ENCODE measurements at places on chromosomes 1 and 21.

DNA sequence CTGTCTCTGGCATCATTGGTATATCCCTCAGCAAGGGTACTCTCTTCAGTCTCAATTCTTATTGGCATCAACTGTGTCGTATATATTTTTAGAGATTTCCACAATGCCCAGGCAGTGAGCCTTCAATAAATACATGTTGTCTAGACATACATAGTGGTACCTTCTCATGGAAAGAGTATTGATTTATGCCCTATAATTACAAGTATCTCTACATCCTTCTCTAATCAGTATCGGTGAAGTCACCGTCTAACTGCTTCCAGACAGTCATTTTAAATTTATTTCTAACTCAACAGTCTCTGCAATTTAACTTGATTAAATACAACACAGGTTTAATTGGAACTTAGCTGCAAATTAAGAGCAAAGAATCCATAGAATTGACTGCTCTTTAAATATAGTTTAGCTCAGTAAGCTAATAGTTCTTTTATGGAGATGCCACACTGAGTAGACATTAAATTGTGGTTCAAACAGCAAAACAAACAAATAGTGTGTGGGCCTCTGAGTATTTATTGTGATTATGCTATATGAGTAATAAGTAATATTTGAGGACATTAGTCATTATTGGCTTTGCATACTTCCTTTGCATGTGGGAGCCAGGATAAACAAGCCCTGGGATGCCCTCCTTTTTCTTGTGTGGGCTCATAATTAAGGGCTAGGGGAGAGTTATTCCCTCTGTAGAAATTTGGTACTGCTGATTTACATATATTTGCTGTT, 126.9 kb upstream of the DUSP10 start:
- DNase-seq, result no peak

- no peak for DNase-seq
Observed at GRCh38 chr1:207084232-207084631, 4.4 kb upstream of the C4BPB start.

DNA sequence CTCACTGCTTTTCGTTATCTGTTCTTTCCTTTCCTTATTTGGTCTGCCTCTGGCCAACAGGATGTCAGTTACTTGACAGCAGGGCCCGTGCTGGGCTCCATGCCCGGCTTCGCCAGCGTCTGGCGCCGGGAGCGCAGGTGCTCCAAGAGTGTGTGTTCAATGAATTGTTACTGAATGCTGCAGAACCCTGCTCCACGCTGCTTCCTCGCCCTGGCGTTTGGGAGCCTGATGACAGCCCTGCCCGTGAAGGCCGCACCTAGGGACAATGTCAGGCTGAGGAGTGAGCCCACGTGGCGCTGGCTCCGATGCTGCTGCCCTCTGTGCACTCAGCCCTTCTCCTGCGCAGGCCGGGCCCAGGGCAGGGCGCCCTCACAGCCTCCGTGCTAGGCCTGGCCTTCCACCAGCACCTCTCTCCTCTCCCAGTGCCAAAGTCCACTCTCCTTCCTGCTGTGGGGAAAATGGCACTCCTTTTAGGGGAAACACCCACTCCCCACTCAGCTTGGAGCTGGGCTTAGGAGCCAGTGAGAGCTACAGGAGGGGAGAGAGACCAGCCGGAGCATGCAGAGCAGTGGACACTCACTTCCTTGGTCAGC, 51.4 kb downstream of the ACBD3 start:
- no peak for DNase-seq

- DNase-seq, result no peak
Observed at GRCh38 chr1:40853885-40854170, 8.3 kb downstream of the CITED4 start.

DNA sequence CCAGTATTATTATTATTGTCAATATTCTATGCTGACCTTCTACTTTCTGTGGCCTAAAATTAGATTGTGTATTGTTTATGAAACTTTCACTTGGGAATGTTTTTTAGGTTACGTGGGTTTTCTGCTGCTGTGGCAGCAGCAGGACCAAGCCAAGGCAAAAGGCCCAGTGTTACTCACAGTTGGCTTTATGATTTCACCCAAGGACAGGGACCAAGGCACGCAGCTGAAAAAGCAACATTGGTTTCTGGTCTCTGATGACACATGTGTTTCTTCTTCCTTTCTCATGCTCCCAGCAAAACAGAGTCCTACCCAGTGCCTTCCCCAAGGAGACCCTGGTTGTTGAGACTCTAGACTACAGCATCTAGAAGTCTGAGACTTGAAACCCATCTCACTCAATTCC, 413.7 kb downstream of the SETD4 start:
- DNase-seq, result no peak

- no peak for DNase-seq
Observed at GRCh38 chr1:113515498-113515897, 125.2 kb downstream of the MAGI3 start.

DNA sequence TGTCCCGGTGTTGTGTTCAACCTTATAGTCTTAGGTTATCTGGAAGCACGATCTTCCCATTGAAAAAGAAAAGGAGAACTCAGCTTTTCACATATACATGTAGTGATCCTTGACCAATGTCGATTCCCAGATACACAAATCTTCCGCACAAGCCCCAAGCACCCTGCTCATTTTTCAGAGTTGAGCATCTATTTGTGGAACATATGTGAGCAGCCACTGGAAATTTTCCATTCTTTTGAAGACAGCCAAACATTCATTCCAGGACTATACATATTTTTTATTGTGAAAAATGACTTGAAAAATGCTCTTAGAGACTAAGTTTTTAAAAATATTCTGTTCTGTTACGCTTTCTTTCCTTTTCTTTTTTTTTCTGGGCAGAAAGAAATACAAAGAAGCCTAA, 371.9 kb downstream of the RGS7 start:
- no peak for DNase-seq

Measured in stimulated activated CD8-positive, alpha-beta memory T cell treated with anti-CD3 and anti-CD28 coated beads, Interleukin-7, amount 100 ng/mL, for 1 hour (primary cell).